ENCODE measurements at places on chromosomes 7 and 10. TPM values are rescaled to one million over a fixed set of nuclear protein-coding genes. Genes with fewer than 3 reads are reported as not detected.

AOAH gene
- 10.0 TPM for total RNA-seq

SPOCK2 gene
- 7.3 TPM for total RNA-seq

SPDYE16 gene
- 0.16 TPM for total RNA-seq

NPC1L1 gene
- 0.39 TPM for total RNA-seq

AP5Z1 gene
- total RNA-seq, result 30.7 TPM

MYPN gene
- total RNA-seq, result not detected

CCDC146 gene
- 8.9 TPM for total RNA-seq

RNF148 gene
- total RNA-seq, result 1.6 TPM

CPA2 gene
- total RNA-seq, result 1.0 TPM

FGFR2 gene
- total RNA-seq, result 5.8 TPM

C10orf95 gene
- total RNA-seq, result not detected

ZNF488 gene
- 0.12 TPM for total RNA-seq

CALML5 gene
- total RNA-seq, result not detected

SFTPA2 gene
- total RNA-seq, result not detected

ANXA7 gene
- total RNA-seq, result 116 TPM
